ENCODE measurements at places on chromosomes 12 and 14. TPM values are rescaled to one million over a fixed set of nuclear protein-coding genes. Genes with fewer than 3 reads are reported as not detected.
A peak's percentile ranks its signal among the peaks of the same experiment; 100 is the strongest.

Gene KERA
- total RNA-seq: not detected

DNA sequence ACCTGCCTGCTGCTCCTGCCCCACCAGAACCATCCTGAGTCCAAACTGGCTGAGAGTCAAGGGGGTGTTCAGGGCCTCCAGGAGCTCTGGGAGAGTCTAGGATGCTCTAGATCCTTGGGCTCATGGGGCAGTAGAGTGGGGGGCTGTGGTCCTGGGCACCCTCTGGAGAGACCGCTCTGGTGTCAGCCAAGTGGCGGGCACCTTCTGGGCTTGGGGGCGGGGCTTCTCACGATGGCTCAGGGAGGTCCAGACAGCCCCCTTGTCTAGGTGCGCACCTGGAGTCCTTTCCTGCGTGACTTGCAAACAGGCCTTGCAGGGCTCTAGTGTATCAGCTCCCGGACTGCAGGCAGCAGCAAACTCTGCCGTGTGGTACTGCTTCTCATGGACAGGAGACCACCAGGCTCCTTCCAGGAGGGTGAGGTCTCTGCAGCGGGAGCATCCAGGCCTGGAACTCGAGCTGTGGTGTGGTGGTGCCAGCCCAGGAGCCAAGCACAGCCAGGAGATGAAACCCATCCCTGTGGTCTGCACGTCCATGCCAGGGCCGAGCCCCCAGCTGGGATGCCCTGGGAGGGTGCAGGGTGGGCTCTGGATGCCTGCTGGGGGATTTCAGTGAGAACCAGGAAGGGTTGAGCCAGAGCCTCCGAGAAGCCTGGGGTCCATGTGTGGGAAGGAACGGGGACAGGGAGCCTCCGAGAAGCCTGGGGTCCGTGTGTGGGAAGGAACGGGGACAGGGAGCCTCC is 15.0 kb downstream of the PACS2 start:
- no peaks in the 10 kb centered on the region for H3K36me3 ChIP-seq
- H3K4me1 ChIP-seq: peaks cover 33% of the 10 kb centered on the region
- no peaks in the 10 kb centered on the region for H3K27me3 ChIP-seq
- no peak for DNase-seq
- no peak overlapping the region for H3K4me3 ChIP-seq

DNA sequence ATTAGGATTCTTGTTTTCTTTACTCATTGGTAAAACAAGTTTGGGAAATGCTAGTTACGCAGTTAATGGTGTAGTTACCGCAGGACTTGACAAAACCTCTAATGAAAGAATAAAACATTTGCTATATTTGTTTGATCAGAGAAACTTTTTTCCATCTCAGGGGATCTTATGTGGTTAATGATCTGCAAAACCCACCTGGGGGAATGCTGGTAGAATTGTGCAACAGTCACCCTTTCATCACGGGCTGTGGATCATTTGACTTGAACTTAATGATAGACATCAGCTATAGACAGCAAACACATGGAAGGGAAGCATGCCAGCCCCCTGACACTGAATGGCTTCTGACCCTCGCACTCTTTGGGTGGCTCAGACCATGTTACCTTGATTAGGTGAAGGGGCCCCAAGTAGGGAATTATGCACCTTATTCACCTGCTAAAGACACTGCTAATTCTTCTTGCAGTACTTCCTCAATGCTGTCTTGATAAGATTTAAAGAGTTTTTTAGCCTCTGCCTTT is 84.2 kb downstream of the PDE3A start:
- H3K36me3 ChIP-seq: no peaks in the 10 kb centered on the region
- no peak overlapping the region for H3K27ac ChIP-seq
- H3K27me3 ChIP-seq: no peaks in the 10 kb centered on the region
- no peaks in the 10 kb centered on the region for H3K4me1 ChIP-seq
- DNase-seq: no peak

Gene ASIC1
- total RNA-seq: 1.9 TPM

- no peaks in the 10 kb centered on the region for H3K4me1 ChIP-seq
- H3K36me3 ChIP-seq: no peaks in the 10 kb centered on the region
- no peak overlapping the region for H3K4me3 ChIP-seq
- no peaks in the 10 kb centered on the region for H3K27me3 ChIP-seq
- DNase-seq: no peak
- no peak overlapping the region for H3K27ac ChIP-seq
Measured at GRCh38 chr12:99212275-99212674, 435.3 kb upstream of the GARIN6 start.

Gene TPPP2
- not detected for total RNA-seq

GRCh38 chr14:61472011-61472672 is 150.8 kb downstream of the PRKCH start:
- H3K27ac ChIP-seq: peak overlapping the region; percentile 68
- no peak for DNase-seq
- no peaks in the 10 kb centered on the region for H3K36me3 ChIP-seq
- H3K27me3 ChIP-seq: no peaks in the 10 kb centered on the region
- H3K4me1 ChIP-seq: peaks cover 57% of the 10 kb centered on the region

Gene KRT80
- not detected for total RNA-seq

- no peaks in the 10 kb centered on the region for H3K36me3 ChIP-seq
- no peak for DNase-seq
- H3K27me3 ChIP-seq: no peaks in the 10 kb centered on the region
- peaks cover 3% of the 10 kb centered on the region for H3K4me1 ChIP-seq
- H3K27ac ChIP-seq: no peak overlapping the region
- no peak overlapping the region for H3K4me3 ChIP-seq
Measured at GRCh38 chr12:802242-803120, 50.1 kb downstream of the WNK1 start.

DNA sequence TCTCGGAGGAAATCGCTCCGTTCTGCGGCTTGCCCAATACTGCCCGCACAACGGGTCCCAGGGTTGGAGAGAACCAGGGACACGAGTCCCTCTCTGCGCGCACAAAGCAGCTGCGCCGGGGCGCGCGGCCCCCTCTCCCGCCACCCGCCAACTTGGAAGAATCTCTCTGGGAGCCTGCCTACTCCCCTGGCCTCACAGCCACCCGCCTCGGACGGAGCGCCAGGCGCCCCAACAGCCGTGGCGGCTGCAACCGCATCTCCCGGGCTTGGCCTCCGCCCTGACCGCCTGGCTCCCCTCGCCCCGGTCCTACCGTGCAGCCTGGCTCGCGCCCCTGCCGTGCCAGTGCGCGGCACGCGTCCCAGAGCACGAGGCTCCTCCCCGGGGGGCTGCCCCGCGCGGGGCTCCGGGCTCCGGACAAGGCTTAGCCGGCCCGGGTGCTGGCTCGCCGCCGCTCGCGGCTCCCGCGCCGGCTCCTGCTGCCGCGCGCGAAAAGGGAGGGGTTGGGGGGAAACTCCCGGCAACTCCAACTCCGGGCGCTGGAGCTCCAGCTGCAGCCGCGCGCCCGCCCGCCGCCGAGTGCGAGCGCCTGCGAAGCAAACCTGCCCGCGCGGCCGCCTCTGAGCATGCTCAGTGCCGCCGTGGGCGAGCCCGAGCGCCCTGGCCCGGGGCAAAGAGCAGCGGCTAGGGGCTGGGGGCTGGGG is at the start of gene STXBP6:
TSS of gene STXBP6 (minus strand) at position 580 of the 701 bp plus-strand sequence. CDS start 75,329 bp downstream, outside the sequence.
- peak; percentile 87 for DNase-seq
- peak within 1 kb of the TSS; percentile 70 for H3K27ac ChIP-seq
- H3K36me3 ChIP-seq: no peaks in the 10 kb centered on the region
- H3K27me3 ChIP-seq: no peaks in the 10 kb centered on the region
- peaks cover 26% of the 10 kb centered on the region for H3K4me1 ChIP-seq

Gene TMEM132C
- total RNA-seq: 0.68 TPM

DNA sequence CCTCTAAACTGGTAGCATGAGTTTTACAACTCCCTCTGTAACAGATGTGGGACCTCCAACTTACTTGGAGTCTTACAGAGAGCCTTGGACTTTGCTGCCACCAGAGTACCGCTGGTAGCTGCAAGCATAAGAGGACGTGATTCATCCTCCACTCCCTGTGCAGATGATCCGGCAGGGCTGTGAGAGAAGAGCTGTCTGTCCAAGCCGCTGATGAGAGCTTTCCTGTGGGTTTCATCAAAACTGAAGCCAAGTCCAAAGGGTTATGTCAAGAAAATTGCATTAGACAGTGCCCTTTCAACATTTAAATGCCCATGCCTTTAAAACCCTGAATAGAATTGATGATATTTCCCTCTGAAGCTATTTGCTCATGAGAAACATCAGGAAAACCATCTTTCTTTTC is 85.8 kb downstream of the LLPH start:
- no peaks in the 10 kb centered on the region for H3K36me3 ChIP-seq
- H3K4me1 ChIP-seq: no peaks in the 10 kb centered on the region
- H3K4me3 ChIP-seq: no peak overlapping the region
- no peak overlapping the region for H3K27ac ChIP-seq
- no peaks in the 10 kb centered on the region for H3K27me3 ChIP-seq

GRCh38 chr14:71140157-71140556 is 232.9 kb downstream of the PCNX1 start:
- no peak overlapping the region for H3K27ac ChIP-seq
- H3K36me3 ChIP-seq: no peaks in the 10 kb centered on the region

- H3K4me3 ChIP-seq: no peak overlapping the region
- no peak for DNase-seq
- no peaks in the 10 kb centered on the region for H3K4me1 ChIP-seq
- no peaks in the 10 kb centered on the region for H3K36me3 ChIP-seq
- H3K27ac ChIP-seq: no peak overlapping the region
Measured at GRCh38 chr12:59873136-59873535, 277.3 kb downstream of the SLC16A7 start.

Gene KRT6B
- total RNA-seq: not detected

Gene TMEM117
- 23.4 TPM for total RNA-seq

GRCh38 chr12:84016956-84017355 is 895.6 kb downstream of the SLC6A15 start:
- no peaks in the 10 kb centered on the region for H3K36me3 ChIP-seq
- H3K4me1 ChIP-seq: no peaks in the 10 kb centered on the region
- DNase-seq: no peak
- H3K27ac ChIP-seq: no peak overlapping the region
- H3K27me3 ChIP-seq: no peaks in the 10 kb centered on the region
- no peak overlapping the region for H3K4me3 ChIP-seq

Gene PTGDR
- total RNA-seq: 0.78 TPM

DNA sequence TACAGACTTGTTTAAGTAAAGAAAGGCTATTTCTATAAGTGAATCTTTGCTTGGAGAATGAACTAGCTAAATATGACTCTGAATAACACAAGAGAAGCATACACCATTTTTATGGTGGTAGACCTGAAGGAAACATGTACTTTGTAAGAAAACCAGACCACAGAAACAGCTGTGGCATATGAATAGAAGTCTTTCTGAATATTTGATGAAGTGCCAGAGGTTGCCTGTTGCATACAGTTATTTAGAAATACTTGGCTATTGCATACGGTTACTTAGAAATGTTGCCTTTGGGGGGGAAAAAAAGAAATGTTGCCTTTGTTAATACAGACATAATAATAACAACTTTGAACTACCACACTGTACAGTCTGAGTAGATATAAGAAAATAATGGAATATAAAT is 16.8 kb upstream of the LEMD3 start:
- no peak overlapping the region for H3K27ac ChIP-seq
- no peak for DNase-seq
- H3K4me3 ChIP-seq: no peak overlapping the region
- H3K27me3 ChIP-seq: no peaks in the 10 kb centered on the region
- no peaks in the 10 kb centered on the region for H3K36me3 ChIP-seq

GRCh38 chr12:99529966-99530365 is 117.6 kb upstream of the GARIN6 start:
- no peak for DNase-seq
- H3K36me3 ChIP-seq: no peaks in the 10 kb centered on the region
- H3K27ac ChIP-seq: no peak overlapping the region

Gene NFATC4
- total RNA-seq: 41.3 TPM

DNA sequence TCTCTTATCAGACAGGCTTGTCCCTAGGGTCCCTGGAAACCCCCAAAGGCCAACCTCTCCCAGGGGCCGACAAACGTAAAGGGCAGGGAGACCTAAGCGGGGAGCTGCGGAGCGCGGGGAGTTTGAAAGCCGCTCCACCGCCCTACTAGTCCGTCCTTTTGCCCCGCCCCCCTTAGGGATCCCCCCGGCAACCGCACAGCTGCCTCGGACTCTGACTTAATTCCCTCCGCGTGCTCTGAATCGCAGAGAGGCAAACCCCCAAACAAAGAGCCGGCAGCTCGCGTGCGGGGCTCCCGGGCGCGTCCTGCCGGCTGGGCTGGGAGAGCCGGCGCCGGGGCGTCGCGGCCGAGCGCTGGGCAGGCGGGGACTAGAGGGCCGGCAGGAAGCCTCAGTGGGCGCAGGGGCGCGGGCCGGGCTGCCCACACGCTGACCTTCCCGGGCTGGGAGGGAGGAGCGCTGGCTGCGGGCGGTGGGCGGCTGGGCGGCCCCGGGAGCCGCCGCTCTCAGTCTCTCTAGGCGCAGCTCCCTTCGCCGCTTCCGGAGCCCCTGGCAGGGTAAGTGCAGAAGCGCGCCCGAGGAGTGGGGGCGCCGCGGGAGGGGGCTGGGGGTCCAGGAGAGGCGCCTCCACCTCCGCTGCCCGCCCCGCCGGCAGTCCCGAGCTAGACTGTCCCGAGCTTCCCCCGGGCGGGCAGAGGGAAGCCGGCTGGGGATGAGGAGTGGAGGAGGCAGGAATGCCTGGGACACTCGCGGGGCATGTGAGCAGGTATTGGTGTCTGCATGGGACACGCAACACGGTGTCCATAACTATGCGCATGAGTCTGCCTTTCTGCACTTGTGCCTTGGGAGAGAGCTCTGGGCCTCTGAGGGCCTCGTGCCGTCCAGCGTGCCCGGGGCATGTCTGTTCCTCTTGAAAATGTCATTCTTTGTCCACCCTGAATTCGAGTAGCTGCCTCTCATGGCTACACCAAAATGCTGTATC is at the start of gene TSPAN11:
TSS of gene TSPAN11 (plus strand) at position 506 of the 979 bp plus-strand sequence. CDS start 27,244 bp downstream, outside the sequence.
- peaks cover 6% of the 10 kb centered on the region for H3K4me1 ChIP-seq
- H3K36me3 ChIP-seq: no peaks in the 10 kb centered on the region
- H3K27me3 ChIP-seq: no peaks in the 10 kb centered on the region
- no peak within 1 kb of the TSS for H3K27ac ChIP-seq

DNA sequence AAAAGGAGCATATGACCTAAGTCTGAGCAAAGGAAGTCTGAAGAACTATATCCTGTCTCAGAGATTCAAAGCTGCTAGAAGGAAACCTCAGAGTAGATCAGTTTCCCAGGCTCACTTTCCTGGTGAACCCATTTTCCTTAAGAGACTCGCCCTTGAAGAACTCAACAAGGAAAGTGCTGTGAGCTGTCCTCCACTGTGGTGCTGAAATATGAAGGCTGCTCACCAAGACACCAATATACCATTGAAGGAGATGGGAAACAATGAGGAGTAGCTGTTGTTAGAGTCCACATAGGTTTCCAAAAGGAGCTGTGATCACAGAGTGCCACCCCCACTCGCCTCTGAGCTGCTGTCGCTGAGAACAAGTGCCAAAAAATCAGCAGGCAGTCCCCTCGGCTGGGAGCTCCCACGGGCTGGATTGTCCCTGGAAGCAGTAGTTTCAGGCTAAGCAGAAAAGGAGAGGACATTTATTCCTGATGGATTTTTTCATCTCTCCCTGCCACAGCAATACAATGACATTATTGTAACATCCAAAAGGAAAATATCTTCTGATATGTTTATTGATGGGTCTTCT is 282.1 kb downstream of the RPS29 start:
- H3K4me1 ChIP-seq: no peaks in the 10 kb centered on the region
- no peak overlapping the region for H3K27ac ChIP-seq
- peak; percentile 57 for DNase-seq
